Thoracic aorta (tissue), 2 donors: ENCODE measurements at places on chromosomes 7 and 10. TPM values are rescaled to one million over a fixed set of nuclear protein-coding genes. Genes with fewer than 3 reads are reported as not detected.

Gene AGR2
- total RNA-seq = not detected

Gene SPDYE5
- not detected for total RNA-seq

Gene TRPV6
- not detected for total RNA-seq

Gene LLCFC1
- total RNA-seq = not detected

Gene TTYH3
- 69.3 TPM for total RNA-seq

Gene AUTS2
- 49.4 TPM for total RNA-seq
